H4 (cell line): ENCODE measurements at places on chromosomes 1 and 21. TPM values are rescaled to one million over a fixed set of nuclear protein-coding genes. Genes with fewer than 3 reads are reported as not detected.

The NBPF6 gene
- total RNA-seq: not detected in 2 replicates

The FHL3 gene
- total RNA-seq: 16.5 and 20.3 TPM in 2 replicates

DNA sequence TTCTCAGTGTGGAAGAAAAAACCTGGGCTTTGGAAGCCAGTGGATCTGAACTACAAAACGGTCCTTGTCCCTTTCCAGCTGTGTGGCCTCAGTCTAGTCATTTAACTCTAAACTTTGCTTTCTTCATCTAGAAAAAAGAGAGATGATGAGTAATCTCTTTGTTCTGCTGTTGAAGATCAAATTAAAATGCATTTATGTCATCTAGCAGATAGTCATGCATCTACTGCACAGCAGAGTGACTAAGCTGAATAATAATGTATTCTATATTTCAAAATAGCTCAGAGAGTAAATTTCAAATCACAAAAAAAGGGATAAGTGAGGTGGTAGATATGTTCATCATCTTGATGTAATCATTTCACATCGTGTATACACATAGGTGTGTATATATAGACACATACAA is 473.2 kb downstream of the DSCAM start:
- DNase-seq: no peak

- DNase-seq: no peak
Measured at GRCh38 chr1:214826619-214827018, 223.6 kb downstream of the CENPF start.

- peak; percentile 64 for DNase-seq
Measured at GRCh38 chr1:40508375-40509341, at the start of gene EXO5. TSS of gene EXO5 (plus strand) at chr1:40508767. CDS start at chr1:40514545, 5,778 bp downstream.
